Foreskin keratinocyte (primary cell): ENCODE measurements at places on chromosomes 1 and 21. TPM values are rescaled to one million over a fixed set of nuclear protein-coding genes. Genes with fewer than 3 reads are reported as not detected.

RXRG gene
- not detected in 2 replicates for total RNA-seq

L1TD1 gene
- 8.0 and 9.7 TPM in 2 replicates for total RNA-seq

ENAH gene
- 58.4 and 75.0 TPM in 2 replicates for total RNA-seq

CD5L gene
- total RNA-seq, result not detected in 2 replicates

PIK3C2B gene
- 3.0 and 3.6 TPM in 2 replicates for total RNA-seq

FMO3 gene
- total RNA-seq, result not detected in 2 replicates

FCRLB gene
- 0.51 and 0.92 TPM in 2 replicates for total RNA-seq

GDAP2 gene
- total RNA-seq, result 16.8 and 18.9 TPM in 2 replicates

EDARADD gene
- 6.3 and 6.5 TPM in 2 replicates for total RNA-seq

ELK4 gene
- 23.6 and 23.8 TPM in 2 replicates for total RNA-seq

PLEKHG5 gene
- 33.9 and 57.3 TPM in 2 replicates for total RNA-seq

KCNJ10 gene
- total RNA-seq, result not detected in 2 replicates
